Bone marrow (tissue), 2 donors: ENCODE measurements at places on chromosomes 3 and 15.

- no peak for DNase-seq
Observed at GRCh38 chr15:52331490-52332240, 36.1 kb upstream of the MYO5C start.

- no peak for DNase-seq
Observed at GRCh38 chr3:11021611-11022011, 29.1 kb downstream of the SLC6A1 start.

GRCh38 chr3:129032716-129033115 lies 27.9 kb upstream of the GP9 start:
- no peak for DNase-seq

GRCh38 chr3:4824926-4825325 lies 154.3 kb upstream of the BHLHE40 start:
- peak; percentile 66 for DNase-seq

GRCh38 chr3:98759629-98760028 lies 3.5 kb upstream of the ST3GAL6 start:
- no peak for DNase-seq

- no peak for DNase-seq
Observed at GRCh38 chr3:32778389-32778788, 39.4 kb upstream of the TRIM71 start.

GRCh38 chr3:111758642-111759041 lies 100.4 kb upstream of the PHLDB2 start:
- DNase-seq = no peak

DNA sequence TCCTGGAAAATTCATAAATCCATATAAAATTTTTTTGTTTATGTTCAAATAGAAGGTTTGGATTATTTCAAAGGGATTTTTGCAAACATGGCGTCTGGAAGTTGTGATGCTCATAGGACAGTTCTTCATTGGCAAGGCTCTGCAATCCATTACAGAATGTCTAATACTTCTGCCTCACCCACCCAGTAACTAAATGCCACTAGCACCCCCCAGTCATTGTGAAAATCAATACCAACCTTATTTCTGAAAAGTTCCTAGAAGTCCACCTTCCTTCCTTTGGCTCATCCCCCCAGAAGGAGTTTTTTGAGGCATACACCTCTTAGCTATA lies 17.9 kb downstream of the ATP11B start:
- DNase-seq = no peak

DNA sequence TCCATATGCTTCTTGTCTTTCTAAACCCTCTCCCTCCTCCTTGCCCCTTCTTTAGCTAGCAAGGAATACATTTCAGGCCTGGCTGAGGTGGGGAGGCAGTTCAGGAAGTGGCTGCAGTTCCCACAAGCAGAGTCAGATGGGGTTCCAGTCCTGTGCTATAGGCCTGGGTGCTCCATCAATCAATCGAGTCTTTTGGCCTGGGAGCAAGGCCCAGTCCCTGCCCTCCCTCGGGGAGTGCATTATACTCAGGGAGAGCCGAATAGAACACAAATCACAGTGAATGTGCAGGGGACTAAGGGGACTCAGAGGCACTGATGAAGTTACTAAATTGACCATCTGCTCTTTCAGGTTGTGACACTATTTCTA lies 58.0 kb upstream of the HERC1 start:
- DNase-seq = no peak

DNA sequence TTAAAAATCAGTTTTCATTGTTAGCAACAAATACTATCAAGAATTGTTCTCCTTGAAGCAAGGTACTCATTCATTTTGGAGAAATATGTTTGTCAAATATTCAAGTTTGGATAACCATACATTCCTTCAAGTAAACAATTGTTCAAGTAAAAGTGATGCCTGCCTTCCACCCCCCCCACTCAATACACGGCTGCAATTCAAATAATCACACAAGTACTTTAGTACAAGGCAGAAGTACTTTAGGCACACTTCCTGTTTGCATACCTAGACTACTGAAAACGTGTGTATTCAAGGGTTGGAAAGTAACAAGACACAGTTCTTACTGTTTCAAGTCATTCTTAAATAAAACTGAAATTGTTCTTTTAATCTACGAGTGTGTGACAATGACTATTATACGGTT lies 45.4 kb downstream of the TJP1 start:
- no peak for DNase-seq

DNA sequence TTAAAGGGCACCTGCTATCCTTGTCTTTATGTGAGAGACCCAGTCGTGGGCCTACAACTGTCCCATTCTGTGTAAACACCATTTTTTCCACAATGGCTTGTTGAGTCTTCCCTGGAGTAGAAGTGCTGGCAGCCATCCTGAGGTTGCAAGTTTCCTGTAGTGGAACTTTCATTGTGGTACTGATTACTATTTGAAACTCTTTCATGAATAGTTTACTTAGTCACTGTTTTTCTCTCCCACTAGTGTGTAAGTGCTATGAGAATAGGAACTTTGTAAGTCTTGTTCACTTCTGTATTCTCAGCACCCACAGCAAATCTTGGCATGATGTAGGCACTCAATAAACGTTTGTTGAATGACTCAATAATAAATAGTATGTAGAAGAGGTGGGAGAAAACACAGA lies 48.6 kb downstream of the RARB start:
- DNase-seq = no peak

DNA sequence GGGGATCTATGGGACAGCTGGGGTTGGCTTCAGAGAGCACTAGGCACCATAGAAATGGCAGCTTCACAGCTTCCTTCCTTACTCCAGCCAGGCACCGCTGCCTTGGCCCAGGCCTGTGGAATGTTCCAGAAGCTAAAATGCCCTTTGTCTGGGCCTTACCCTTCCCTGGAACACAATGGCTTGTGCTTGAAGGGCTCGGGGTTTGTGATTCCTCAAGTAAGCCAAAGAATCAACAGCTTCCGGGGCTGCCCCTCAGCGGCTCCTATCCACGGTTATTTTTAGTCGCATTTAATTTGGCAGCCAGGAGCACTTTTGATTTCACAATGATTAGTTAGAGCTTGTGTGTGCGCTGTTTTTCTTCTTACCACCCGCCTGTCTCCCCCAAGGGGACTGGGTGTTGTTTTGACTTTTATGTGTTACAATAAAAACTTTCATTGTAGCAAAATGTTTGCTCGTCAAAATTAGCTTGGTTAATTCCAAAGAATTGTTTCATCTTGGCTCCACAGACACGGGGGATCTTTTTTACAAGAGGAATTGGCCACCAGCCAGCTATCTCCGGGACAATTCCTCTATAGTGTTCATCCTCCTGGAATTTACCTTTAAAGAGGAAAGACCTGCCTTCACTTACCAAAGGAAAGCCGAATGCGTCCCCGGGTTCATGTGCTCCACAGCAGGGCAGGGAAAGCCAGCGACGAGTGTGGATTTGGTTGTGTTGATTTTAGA lies 73.8 kb downstream of the TLE3 start:
- DNase-seq = no peak

DNA sequence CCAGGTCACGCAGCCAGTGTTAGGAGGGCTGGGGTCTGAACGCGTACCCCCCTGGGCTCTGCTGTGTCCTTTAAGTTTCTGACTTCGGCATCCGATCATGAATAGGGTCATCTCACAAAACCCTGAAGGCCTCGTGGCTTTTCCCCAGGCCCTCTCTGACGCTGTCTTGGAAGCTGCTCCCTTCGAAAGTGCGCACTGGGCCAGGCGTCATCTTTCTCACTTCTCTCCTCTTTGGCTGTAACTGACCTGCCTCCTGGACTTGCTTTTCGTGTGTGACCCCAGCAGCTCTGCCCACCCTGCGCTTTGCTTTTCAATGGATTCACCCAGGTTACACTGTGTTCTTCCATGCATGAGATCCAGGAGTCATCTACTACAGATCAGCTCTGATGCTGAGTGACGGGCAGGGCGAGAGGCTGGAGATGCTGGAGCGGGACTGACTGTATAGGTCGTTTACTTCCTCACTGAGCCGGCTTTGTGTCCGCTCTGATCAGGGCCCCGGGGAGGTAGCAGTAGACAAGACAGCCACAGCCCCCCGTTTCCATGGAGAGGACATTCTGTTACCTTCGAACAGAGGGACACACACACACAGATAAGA lies 45.0 kb upstream of the PCSK6 start:
- DNase-seq = no peak

GRCh38 chr15:77982127-77982490 lies 95.4 kb downstream of the TBC1D2B start:
- DNase-seq = no peak

DNA sequence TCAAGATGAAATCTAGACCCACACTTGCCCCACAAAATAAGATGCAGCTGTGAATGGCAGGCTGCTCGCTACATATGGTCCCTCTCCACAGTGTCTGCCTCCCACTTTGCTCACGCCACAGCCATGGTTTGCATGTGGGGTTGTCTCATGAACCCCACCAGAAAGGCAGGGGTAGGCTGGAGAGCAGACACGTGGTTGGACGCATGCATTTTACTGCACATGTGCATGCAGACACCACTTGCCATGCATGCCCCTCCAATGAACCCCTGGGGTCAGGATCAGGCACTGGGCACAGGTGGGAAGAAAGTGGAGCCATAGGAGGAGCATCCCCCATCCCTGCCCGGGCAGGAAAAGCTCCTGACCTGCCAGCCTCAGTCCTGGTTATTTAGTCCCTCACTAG lies 20.7 kb downstream of the SCN5A start:
- no peak for DNase-seq

- no peak for DNase-seq
Observed at GRCh38 chr3:43503067-43503728, 118.6 kb downstream of the ANO10 start.

DNA sequence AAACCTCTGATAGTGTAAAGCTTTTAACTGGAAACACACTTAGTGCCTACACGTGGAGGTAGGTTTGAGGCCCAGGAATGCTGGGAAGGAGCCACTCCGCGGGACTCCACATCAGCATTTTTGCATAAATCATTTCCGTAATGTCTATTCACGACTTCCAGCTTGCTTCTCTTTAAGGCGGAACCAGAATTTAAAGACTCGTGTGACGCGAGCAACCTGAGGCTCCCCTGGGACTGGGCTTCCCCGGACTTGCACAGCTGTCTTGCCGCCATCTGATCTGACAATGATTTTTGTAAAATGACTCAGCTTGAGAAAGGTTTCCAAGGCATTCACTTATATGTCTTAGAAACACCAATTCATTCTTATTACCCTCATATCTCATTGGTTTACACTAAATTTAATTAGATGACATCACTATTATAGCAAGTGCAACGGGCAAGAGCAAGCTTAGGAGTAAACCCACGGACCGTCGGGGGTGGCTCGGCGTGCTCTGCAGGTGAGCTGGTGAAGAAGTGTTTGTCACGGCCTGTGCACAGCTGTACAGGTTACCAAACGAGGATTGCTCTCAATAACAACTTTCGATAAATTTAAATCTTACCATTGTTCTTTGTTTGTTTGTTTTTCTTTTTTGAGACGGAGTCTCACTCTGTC lies 95.2 kb downstream of the CHSY1 start:
- DNase-seq = no peak

- no peak for DNase-seq
Observed at GRCh38 chr3:14765576-14766427, 53.0 kb upstream of the FGD5 start.

GRCh38 chr3:151230646-151231045 lies 27.6 kb upstream of the GPR171 start:
- DNase-seq = peak; percentile 72

DNA sequence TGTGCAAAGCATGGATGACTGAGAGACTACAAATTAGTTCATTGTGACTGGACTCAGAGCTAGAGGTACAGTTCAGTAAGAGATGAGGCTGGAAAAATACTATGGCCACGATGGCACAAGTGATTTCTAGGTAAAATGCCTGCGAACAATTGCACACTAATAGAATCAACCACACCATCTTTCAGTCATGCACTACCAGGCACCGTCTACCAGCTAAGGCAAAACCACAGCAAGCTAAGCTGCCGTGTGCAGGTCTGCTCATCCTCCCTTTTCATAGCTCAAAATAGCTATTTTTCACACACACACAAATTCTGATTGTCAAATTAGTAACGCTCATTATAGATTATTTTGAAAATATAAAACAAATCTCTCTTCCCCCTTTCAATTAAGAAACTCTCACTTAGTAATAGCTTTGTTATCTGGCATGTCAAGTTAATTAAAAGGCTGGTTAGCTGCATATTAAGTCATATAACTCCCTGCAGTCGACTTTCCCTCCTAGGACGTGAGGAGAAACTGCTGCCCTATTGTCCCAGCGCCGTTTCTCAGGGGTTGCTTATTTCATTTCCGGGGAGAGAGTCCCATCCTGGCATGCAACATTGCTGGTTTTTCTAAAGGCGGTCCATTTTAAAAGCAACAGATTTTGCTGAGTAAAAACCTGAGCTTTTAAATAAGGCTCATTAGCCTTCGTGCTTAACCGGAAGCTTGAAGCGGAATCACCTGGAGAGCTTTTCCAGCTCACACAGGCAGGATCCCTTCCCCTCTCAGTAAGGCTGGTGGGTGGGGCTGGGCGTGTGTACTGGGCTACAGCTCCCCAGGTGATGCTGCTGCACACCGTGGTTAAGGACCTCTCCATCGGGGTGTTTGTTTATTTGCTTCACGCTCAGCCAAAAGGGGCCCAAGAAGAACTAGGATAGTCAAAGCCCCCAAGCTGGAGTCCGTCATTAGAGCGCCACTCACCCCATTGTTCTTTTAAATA lies 16.9 kb upstream of the MEX3B start:
- DNase-seq = no peak

- no peak for DNase-seq
Observed at GRCh38 chr3:16102905-16103364, 71.5 kb upstream of the GALNT15 start.

DNA sequence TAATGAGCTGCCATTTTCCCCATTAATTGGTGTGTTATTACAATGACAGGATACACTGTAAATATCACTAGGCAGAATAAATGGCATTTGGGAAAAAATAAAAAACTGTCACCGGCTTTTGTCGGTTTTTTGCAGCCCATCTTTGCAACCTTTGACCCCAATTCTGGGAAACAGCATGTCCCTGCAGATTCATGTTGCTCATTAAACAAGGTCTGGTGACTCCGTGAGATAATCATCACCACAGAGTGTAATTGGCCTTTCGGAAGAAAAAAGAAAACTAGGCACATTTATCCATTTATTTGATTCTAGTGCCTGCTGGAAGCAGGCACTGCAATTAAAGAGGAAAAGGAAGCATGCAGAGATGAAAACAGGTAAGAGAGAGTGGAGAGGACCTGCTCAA lies 64.5 kb downstream of the TRAT1 start:
- DNase-seq = no peak

GRCh38 chr15:48435321-48435720 lies 104.1 kb downstream of the DUT start:
- DNase-seq = no peak

- no peak for DNase-seq
Observed at GRCh38 chr3:31129241-31129640, 234.8 kb upstream of the GADL1 start.

GRCh38 chr3:27467545-27467944 lies 16.6 kb downstream of the SLC4A7 start:
- DNase-seq = peak; percentile 22
